ENCODE measurements at places on chromosomes 11 and 22.

DNA sequence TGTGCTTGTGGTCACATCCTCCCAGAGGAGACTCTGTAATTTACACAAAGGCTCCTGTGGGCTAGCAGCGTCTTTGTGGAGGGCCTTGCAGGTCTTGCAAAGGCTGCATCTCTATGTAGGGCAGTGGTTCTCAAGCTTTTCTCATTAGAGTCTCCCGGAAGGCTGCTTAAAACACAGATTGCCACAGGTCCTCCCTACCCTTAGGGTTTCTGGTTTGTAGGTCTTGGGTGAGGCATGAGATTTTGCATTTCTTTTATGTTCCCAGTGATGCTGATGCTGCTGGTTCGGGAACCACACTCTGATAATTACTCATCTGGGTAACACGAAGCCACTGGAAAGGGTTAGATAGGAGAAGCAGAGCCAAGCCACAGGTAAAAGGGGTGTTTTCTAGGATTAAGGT lies 151.3 kb upstream of the ZBED5 start:
- no peak for DNase-seq

DNA sequence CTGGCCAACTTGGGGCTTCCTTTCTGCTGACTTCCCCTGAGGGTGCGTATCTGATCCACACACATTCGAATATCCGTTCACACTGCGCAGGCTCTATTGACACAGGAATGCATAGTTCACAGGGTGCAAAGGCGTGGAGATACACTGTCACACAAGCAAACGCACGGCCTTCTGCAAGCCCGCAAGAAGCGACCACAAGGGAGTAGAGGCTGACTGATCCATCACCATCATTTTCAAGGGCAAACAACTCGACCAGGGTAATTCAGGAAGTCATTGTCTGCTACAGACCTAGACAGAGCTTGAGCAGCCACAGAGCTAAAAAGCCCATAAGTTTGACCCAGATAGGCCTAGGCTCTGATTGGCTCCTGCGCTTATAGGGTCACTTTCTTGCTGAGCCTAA lies 392.3 kb downstream of the MN1 start:
- no peak for DNase-seq

- no peak for DNase-seq
These were observed 11.3 kb upstream of the RHOD start for GRCh38 chr11:67045314-67045713.

DNA sequence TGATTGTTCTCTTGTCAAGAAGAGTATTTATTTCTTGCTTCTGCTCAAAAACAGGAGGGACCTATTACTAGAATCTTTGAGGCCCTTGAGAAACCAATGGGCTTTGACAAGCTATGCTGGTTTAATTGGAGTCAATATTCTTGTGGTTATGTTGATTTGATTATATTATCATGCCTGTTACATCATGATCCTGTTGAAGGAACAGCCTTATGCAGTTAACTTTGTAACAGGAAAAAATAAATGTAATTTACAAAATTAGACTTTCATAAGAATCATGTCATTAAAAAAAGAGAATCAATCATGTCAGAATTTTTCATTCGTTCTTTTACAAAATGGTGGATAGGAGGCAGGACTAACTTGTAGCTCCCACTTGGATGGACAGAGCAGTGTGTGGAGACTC lies 386.1 kb upstream of the DDI1 start:
- DNase-seq, result no peak

DNA sequence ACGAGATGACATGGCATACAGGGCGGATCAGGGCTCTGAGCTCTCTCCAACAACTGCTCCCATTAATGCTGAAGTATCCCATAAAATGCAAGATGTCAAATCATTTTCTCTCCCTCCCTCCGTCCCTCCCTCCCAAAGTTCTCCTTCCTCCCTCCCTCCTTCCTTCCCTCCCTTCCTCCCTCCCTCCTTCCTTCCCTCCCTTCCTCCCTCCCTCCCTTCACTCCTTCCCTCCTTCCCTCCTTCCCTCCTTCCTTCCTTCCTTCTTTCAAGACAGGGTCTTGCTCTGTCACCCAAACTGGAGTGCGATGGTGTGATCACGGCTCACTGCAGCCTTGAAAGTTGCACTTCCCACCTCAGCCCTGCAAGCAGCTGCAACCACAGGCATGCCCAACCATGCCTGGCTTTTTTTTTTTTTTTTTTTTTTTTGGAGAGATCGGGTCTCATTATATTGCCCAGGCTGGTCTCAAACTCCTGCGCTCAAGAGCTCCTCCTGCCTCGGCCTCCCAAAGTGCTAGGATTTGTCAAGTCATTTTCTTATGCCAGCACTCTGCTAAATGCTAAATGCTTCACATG lies 38.2 kb downstream of the TXN2 start:
- no peak for DNase-seq

DNA sequence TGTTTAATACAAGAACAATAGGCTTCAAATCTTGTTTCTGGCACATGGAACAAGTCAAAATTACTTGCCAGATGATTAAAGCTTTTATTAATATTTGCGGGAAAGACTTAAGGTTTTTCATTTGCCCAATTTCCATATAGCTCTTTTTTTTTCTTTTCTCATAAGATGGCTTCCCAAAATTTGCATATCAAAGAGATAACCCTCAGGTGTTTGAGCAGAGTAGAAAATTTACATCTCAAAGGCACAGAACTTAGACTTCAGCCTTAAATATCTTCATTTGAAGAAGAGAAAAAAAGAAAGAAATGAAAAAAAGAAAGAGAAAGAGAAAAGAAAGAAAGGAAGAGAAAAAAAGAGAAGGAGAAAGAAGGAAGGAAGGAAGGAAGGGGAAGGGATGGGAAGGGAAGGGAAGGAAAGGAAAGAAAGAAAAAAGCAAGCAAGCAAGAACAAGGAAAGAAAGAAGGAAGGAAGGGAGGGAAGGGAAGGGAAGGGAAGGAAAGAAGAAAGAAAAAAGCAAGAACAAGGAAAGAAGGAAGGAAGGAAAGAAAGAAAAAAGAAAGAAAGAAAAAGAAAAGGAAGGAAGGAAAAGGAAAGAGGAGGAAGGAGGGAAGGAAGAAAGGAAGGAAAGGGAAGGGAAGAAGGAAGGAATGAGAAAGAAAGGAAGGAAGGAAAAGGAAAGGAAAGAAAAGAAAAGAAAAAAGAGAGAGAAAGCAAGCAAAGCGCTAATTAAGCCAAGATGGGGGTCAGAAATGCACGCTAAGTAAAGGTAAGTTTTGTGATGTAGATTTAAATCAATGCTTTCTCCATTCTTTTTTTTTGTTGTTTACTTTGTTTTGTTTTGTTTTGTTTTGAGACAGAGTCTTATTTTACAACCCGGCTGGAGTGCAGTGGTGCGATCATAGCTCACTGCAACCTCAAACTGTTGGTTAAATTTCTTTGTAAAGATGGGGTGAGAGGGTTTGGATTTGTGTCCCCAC lies 20.2 kb upstream of the IFITM3 start:
- DNase-seq, result no peak

GRCh38 chr11:64181506-64182411 lies 4.2 kb upstream of the STIP1 start:
- DNase-seq, result peak; percentile 68

DNA sequence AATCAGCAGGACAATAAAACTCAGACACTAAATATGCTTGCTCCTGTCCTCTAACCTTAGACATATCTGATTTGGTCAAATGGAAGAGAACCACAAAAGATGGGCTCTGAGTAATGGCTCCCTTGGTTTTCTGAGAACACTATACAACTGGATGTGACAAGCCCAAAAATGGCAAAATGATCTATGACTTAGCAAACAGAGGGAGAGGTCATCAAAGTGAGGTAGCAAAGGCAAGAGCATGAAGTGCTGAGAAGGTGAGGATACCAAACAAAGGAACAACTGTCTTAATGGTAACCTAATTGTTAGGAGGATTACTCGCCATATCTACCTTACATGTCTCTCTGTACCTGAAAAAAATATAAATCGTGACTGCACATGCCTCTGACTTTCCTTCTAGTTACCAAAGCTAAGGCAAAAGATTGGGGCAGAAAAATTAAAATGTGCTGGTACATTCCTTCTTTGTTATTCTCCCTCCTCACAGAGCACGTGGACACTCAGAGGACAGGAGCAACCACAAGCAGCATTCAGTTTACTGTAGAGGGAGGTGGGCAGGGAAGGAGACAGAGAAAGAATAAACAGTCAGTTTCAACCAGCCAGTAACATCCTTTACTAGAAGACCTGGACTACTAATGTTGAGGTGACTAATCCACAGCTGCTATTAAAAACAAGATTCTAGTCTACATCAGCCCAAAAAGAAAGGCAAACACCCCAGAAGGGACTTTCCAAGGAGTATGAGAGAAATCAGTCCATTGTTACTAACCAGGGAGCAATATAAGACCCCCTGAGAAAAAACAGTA lies 88.8 kb downstream of the AMBRA1 start:
- no peak for DNase-seq

- DNase-seq, result no peak
These were observed 15.7 kb upstream of the CYTH4 start for GRCh38 chr22:37266581-37267134.

DNA sequence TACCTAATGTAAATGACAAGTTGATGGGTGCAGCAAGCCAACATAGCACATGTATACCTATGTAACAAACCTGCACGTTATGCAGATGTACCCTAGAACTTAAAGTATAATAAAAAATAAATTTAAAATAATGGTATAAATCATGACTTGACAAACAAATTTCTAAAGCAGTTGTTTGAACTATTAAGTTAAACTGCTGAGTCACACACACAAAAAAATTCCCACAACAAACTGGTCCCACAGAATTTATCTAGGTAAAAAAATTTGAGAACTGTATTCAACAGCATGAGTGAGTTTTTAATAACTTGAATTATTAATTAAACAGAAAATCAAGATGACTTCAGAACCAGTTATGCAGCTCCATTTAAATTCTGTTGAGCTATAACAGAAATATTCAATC lies 186.0 kb upstream of the SOX6 start:
- no peak for DNase-seq

- DNase-seq, result peak; percentile 50
These were observed 5.8 kb downstream of the RPS19BP1 start for GRCh38 chr22:39526736-39527171.

DNA sequence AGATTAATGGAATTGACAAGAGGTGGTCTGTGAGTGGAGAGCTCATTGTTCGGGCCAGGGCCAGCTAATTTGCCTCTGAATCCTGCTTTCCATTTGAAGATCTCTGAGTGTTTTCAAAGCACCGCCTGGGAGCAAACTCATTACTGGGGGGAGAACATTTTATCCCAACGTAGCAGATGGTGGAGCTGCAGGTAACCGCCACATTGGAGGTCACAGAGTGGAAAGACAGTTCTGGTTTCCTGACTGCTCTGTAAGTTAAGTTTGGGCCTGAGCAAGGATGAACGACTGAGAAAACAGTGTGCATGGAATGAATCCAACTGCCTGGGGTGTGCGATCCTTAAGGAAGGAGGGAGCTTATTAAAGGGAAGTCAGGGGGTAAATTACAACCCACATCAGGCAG lies 30.5 kb downstream of the LMO2 start:
- no peak for DNase-seq

DNA sequence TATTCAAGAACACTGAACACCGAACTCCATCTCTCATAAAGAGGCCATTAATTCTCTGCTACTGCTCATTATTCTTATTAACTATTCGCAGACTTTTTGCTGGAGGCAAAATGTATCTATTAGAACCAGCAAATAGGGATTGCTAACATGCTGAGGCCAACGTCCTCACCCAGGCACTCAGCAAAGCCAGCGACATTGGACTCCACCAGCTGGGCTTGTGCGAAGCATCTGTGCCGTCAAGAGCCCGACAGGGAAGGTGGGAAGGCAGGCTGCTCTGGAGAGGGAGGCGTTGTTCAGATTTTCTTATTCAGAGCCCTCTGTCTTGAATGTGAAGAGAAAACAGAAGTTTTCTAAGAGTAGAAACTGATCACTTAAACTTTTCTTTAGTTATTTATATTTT lies 615.6 kb upstream of the KIRREL3 start:
- no peak for DNase-seq
